Stomach (tissue), 19 donors: ENCODE measurements at places on chromosomes 4 and X. TPM values are rescaled to one million over a fixed set of nuclear protein-coding genes. Genes with fewer than 3 reads are reported as not detected.

Gene IRS4
- polyA plus RNA-seq = not detected

- DNase-seq = peak; percentile 78
- H3K27ac ChIP-seq = peak overlapping the region; percentile 64
- H3K27me3 ChIP-seq = no peaks in the 10 kb centered on the region
- H3K36me3 ChIP-seq = no peaks in the 10 kb centered on the region
- H3K4me3 ChIP-seq = no peak overlapping the region
- peaks cover 38% of the 10 kb centered on the region for H3K4me1 ChIP-seq
These were observed 342.4 kb downstream of the BCOR start for GRCh38 chrX:39755143-39756032.

Gene ELF4
- polyA plus RNA-seq = 7.0 TPM

Gene SRPX
- polyA plus RNA-seq = 59.0 TPM

DNA sequence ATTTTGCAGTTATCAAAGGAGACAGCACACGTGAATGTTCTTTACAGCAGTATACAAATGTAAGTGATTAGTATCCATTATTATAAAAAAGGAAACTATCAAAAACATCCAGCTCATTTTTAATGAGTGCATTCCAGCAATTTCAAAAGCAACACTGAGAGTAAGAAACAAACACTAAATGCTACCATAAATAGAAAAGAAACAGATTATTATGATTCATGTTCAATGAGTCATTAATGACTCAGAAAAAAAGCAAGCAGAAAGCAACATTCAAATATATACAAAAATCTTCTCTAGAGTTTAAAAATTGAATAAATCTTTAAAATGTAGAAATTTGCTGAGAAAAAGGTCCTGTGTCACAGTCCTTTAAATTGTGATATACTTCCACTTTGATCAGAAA lies 346.5 kb upstream of the FMR1 start:
- no peak overlapping the region for H3K4me3 ChIP-seq
- DNase-seq = no peak
- H3K36me3 ChIP-seq = no peaks in the 10 kb centered on the region
- no peaks in the 10 kb centered on the region for H3K4me1 ChIP-seq
- H3K27ac ChIP-seq = no peak overlapping the region

- H3K36me3 ChIP-seq = no peaks in the 10 kb centered on the region
- H3K27ac ChIP-seq = no peak overlapping the region
- DNase-seq = no peak
- H3K4me1 ChIP-seq = no peaks in the 10 kb centered on the region
These were observed 119.7 kb upstream of the PCDH7 start for GRCh38 chr4:30600246-30601017.

Gene CXCL6
- 2.1 TPM for polyA plus RNA-seq

Gene HSFX3
- not detected for polyA plus RNA-seq

- no peak for DNase-seq
- H3K4me3 ChIP-seq = no peak overlapping the region
- no peak overlapping the region for H3K27ac ChIP-seq
- H3K4me1 ChIP-seq = no peaks in the 10 kb centered on the region
- no peaks in the 10 kb centered on the region for H3K27me3 ChIP-seq
These were observed 75.4 kb downstream of the DDIT4L start for GRCh38 chr4:100114909-100115308.

- no peak for DNase-seq
- no peaks in the 10 kb centered on the region for H3K36me3 ChIP-seq
- H3K27ac ChIP-seq = no peak overlapping the region
- H3K27me3 ChIP-seq = no peaks in the 10 kb centered on the region
- H3K4me1 ChIP-seq = no peaks in the 10 kb centered on the region
These were observed 251.0 kb downstream of the ZNF674 start for GRCh38 chrX:46294234-46294633.

- DNase-seq = no peak
- no peaks in the 10 kb centered on the region for H3K36me3 ChIP-seq
- H3K27ac ChIP-seq = no peak overlapping the region
- H3K27me3 ChIP-seq = no peaks in the 10 kb centered on the region
- no peak overlapping the region for H3K4me3 ChIP-seq
- no peaks in the 10 kb centered on the region for H3K4me1 ChIP-seq
These were observed 33.3 kb upstream of the SLC2A9 start for GRCh38 chr4:10054571-10055041.

- DNase-seq = no peak
- H3K27me3 ChIP-seq = no peaks in the 10 kb centered on the region
- no peak overlapping the region for H3K4me3 ChIP-seq
- H3K4me1 ChIP-seq = no peaks in the 10 kb centered on the region
- no peaks in the 10 kb centered on the region for H3K36me3 ChIP-seq
- H3K27ac ChIP-seq = no peak overlapping the region
These were observed 538.1 kb upstream of the HS3ST1 start for GRCh38 chr4:11966782-11967181.

Gene CXCR3
- polyA plus RNA-seq = 0.19 TPM

Gene MANBA
- polyA plus RNA-seq = 12.3 TPM

DNA sequence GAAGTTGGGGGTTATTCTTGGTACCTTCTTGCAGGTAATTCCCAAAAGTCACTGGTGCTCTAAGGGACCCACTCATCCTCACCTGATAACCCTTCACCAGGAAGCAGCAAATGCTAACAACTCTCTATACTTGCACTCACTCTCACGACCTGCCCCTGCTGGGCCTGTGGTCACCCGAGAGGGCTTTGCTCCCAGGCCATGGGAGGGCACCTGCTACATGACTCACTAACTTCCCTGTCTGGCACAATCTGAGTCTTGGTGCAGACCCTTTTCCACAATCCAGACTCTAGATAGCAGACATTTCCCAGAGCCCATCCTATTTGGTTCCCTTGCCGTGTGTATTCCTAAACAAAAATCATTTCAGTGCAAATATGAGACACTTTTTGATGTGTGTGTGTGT lies 403.8 kb upstream of the FAT1 start:
- no peaks in the 10 kb centered on the region for H3K4me1 ChIP-seq
- H3K36me3 ChIP-seq = no peaks in the 10 kb centered on the region
- no peak for DNase-seq
- no peak overlapping the region for H3K27ac ChIP-seq

DNA sequence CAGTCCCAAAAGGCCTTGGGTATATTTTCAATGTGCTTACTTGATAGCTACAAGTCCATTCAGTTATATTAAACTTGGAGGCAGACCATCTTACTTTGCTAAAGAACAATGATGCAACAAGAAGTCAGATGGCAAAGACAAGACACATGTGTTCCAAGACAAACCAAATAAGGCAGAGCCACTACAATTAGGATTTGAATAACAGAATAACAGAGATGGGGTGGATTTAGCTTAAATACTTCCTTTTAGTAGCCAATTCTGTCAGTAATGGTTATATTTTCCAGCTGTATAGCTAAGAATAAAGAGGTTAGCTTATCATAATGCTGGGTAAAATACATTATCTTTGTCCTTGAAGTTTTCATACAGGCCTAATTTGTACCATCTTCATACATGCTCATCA lies 37.7 kb upstream of the FRAS1 start:
- H3K27ac ChIP-seq = no peak overlapping the region
- H3K4me1 ChIP-seq = no peaks in the 10 kb centered on the region
- H3K4me3 ChIP-seq = no peak overlapping the region
- H3K36me3 ChIP-seq = no peaks in the 10 kb centered on the region

- DNase-seq = no peak
- H3K4me1 ChIP-seq = no peaks in the 10 kb centered on the region
- H3K4me3 ChIP-seq = no peak overlapping the region
- H3K27ac ChIP-seq = no peak overlapping the region
- no peaks in the 10 kb centered on the region for H3K36me3 ChIP-seq
These were observed 595.7 kb upstream of the POU3F4 start for GRCh38 chrX:82912382-82912781.

Gene DDIT4L
- 0.62 TPM for polyA plus RNA-seq
